Transverse colon (tissue), 4 donors: ENCODE measurements at places on chromosomes 12 and 14. TPM values are rescaled to one million over a fixed set of nuclear protein-coding genes. Genes with fewer than 3 reads are reported as not detected.

- H3K27ac ChIP-seq = no peak overlapping the region
- DNase-seq = no peak
- no peaks in the 10 kb centered on the region for H3K36me3 ChIP-seq
- no peaks in the 10 kb centered on the region for H3K4me1 ChIP-seq
Observed at GRCh38 chr12:132389526-132390286, 60.3 kb upstream of the GALNT9 start.

GRCh38 chr14:95850429-95850828 lies 26.2 kb upstream of the TUNAR start:
- no peak for DNase-seq
- H3K27ac ChIP-seq = no peak overlapping the region
- H3K27me3 ChIP-seq = no peaks in the 10 kb centered on the region
- no peaks in the 10 kb centered on the region for H3K36me3 ChIP-seq
- no peak overlapping the region for H3K4me3 ChIP-seq

DNA sequence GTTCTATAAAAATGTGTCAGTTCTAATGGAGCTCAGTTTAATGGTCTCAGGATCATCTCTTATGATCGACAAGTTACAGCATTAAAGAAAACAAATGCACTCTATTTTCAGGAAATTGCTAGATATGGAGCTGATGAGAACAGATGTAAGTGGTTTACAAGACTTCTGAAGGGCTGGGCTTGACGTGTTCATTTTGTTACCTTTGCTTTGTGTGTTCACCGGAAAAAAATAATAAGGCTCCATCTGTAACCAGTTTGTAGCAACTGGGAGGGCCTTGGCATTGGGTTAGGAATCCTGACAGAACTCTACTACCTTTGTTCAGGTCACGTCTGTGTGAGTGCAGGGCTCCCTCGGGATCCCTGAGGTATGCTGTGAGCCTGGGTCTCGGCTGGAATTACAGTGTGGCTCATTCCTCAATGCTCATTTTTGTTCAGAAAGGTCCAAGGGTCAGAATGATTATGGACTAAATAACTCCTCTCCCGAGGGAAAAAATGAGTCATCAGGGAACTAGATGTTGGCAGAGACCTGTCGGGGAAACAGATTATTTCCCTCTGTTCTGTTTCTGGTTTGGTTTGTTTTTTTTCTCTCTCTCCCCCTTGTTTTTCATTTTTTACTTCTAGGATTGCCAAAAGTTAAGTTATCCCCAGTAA lies 158.0 kb downstream of the SLC5A8 start:
- peaks cover 14% of the 10 kb centered on the region for H3K4me1 ChIP-seq
- no peaks in the 10 kb centered on the region for H3K27me3 ChIP-seq
- H3K27ac ChIP-seq = peak overlapping the region; percentile 68
- peak; percentile 59 for DNase-seq

DNA sequence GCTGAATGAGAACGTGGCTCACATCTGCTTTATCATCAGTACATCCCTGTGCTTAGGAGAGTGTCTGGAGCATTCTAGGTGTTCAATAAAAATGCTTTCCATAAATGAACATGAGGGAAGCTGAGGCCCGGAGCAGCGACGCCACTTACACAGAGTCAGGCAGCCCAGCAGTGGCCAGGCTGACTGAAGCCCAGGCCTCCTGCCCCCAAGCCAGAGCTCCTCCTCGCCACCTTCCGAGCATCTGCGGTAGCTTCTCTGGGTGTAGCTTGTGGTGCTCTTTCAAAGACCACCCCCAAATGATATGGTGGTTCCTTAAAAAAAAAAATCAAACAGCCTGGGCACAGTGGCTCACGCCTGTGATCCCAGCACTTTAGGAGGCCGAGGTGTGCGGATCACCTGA lies 88.8 kb downstream of the FBXL14 start:
- DNase-seq = no peak
- H3K27ac ChIP-seq = no peak overlapping the region
- no peak overlapping the region for H3K4me3 ChIP-seq
- H3K27me3 ChIP-seq = no peaks in the 10 kb centered on the region
- no peaks in the 10 kb centered on the region for H3K36me3 ChIP-seq

DNA sequence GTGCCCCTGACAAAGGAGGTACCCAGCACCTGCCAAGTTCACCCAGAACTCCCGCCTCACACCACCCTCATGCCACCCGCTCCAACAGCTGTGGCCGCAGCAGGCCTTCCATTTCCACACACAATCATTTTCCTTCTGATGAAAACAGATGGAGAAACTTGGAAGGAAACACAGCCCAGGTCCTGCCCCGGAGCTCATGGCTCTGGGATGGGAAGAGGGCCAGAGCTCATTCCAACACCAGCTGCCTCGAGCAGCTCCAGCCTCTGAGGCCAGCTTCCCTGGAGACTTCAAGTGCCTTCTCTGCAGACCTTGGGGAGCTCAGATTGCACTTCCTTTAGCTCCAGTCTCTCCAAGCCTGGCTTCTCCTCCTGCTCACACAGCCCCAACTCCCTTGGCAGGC lies 55.1 kb upstream of the CMKLR1 start:
- no peak for DNase-seq
- no peak overlapping the region for H3K27ac ChIP-seq
- H3K4me1 ChIP-seq = no peaks in the 10 kb centered on the region
- H3K36me3 ChIP-seq = no peaks in the 10 kb centered on the region
- H3K4me3 ChIP-seq = no peak overlapping the region

DNA sequence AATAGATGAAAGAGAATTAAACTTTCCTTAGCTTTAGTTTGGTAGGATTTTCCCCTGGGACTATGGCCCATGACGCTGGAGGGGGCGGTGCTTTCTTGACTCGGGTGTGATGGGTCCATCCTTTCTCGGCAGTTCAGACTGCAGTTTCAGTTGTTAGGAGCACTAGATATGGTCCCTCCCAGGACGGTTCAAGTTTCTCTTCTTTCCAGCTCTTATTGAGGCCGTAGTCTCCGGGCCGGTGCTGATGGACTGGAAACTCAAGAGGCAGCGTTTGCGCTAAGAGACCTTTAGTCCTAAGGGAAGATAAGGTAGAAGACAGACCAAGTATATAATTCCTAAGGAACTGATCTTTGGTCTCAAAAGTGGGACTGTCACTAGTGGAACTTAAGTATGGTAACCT lies 111.2 kb downstream of the RIN3 start:
- DNase-seq = no peak
- H3K4me1 ChIP-seq = peaks cover 2% of the 10 kb centered on the region
- no peaks in the 10 kb centered on the region for H3K36me3 ChIP-seq
- H3K4me3 ChIP-seq = no peak overlapping the region
- H3K27ac ChIP-seq = no peak overlapping the region

- no peak for DNase-seq
- H3K4me3 ChIP-seq = no peak overlapping the region
- no peaks in the 10 kb centered on the region for H3K27me3 ChIP-seq
- no peak overlapping the region for H3K27ac ChIP-seq
- no peaks in the 10 kb centered on the region for H3K4me1 ChIP-seq
Observed at GRCh38 chr12:132542661-132543060, 52.7 kb downstream of the FBRSL1 start.

DNA sequence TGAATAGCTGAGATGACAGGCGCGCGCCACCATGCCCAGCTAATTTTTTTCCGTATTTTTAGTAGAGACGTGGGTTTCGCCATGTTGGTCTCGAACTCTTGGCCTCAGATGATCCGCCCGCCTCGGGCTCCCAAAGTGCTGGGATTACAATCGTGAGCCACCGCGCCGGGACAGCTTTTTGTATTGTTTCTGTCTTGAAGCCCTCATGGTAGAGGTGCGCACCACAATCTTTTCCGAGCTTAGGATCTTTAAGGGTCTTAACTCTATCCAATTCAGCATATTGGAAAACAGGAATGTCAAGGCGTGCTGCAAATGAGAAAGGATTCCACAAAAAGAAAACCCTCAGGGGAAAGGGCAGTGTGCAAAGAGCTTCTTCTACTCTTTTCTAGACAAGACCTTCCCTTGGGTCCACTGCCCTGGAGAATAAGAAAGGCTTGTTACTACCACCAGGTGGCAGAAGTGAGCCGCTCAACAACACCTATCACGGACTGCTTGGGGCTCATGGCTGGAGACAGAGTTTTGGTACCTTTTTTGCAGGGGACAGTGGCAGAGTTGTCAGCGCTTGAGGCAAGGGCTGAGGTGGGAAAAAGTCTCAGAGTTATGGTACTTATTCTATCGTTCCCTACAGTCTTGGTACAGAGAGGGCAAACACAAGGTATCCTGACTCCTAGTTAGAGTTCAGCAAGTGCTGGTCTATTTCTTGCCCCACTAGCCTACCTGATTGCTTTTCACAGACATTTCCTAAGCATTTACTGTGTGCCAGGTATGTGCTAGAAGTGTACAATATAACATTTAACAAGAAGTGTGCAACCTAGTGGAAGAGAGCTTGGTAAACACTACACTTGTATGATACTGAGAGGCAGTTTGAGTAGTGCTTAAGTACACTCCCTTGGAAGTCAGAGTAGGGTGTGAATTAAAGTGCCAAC lies 16.4 kb upstream of the SP7 start:
- no peaks in the 10 kb centered on the region for H3K4me1 ChIP-seq
- DNase-seq = peak; percentile 90

Gene PLD4
- total RNA-seq = 1.1 TPM

Gene ART4
- 0.68 TPM for total RNA-seq

Gene ANKRD13A
- 104 TPM for total RNA-seq

Gene LTBR
- 367 TPM for total RNA-seq

Gene TCL1B
- total RNA-seq = 0.64 TPM
